GM13977 (cell line): ENCODE measurements at places on chromosomes 16 and 17.

DNA sequence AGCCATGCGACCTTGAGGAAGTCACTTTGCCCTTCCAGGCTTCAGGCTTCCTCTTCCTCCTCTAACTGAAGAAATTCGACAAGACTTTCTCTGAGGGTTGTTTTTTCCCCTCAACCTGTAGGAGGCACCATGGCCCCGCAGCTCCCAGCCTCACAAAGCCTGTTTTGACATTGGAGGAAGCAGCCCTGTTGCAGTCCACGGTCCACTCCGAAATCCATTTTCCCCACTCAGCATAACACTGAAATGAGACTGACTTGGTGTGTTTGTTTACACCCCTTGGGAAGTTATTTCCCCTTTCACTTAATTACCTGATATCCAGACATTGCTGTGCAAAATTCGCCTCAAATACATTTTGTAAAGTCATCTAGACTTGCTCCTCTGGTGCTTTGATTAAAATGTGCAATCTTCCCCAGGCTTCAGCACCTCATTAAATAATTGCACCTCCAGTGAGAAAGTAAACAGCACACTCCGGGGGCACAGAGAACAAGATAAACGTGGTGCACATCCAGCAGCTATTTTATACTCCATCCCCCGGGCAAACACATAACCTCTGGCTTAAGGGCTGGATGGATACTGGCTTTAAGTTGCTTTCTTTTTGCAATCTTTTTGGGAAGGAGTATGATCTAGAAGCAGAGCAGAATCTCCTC lies 41.4 kb upstream of the PIRT start:
- DNase-seq = no peak

- no peak for DNase-seq
Measured at GRCh38 chr17:16040710-16041251, 41.2 kb downstream of the TTC19 start.

- DNase-seq = no peak
Measured at GRCh38 chr16:88831838-88832237, 20.1 kb upstream of the APRT start.

DNA sequence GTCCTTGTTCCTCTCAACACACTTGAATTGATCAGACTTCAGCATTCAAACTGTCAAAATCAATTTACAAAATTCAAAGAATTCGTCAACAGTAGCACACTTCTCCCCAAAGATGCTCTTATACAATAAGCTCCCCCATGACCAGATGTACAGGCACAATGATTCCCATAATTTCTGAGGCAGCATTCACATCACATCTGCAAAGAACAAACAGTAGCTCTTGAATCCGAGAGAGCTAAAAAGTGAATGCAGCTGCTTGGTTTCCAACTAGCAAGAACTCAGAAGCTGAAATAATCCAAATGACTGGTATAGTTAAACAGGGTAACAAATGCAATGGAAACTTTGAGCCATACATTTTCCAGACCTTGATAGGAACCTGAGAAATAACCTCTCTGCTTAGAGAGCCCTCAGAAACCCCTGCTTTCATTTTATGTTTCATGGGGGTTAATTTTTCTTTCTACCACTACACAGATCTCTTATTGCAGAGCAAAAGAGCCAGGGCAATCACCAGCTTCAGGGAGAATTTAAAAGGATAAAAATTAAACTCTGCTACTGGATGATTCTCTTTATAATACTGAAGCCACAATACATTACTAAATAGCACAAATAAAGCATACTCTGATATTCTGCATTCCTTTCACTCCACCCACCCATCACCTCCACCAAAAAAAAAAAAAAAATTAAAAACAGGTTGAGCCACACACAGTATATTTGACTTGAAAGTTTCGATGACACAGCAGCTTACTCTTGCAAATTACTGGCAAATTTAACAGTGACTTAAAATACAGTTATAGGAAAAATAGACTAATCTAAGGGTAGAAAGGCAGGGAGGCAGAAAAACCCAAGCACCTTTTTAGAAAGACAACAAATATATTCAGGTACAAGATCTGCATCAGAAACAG lies 23.1 kb upstream of the TMEM97 start:
- DNase-seq = no peak

- no peak for DNase-seq
Measured at GRCh38 chr16:46648656-46649055, 27.5 kb upstream of the SHCBP1 start.

DNA sequence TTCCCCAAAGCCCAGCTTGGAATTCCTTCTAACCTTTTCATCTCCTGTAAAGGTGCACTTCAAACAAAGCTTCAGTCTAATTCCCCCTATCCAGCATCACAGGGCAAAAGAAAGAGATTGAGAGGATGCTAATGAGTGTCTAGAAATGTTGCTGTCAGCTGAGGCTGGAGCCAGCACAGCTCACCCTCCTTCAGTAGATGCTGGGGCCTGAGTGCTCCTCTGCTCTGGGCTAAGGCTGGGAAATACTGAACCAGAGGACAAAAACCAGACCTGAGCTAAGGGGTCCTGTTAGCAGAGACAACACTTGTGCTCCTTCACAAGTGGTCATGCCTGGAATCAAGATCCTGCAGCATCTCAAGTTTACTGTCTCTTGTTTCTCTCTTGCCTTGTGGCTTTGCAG lies 85.0 kb downstream of the CHD9NB start:
- DNase-seq = no peak

DNA sequence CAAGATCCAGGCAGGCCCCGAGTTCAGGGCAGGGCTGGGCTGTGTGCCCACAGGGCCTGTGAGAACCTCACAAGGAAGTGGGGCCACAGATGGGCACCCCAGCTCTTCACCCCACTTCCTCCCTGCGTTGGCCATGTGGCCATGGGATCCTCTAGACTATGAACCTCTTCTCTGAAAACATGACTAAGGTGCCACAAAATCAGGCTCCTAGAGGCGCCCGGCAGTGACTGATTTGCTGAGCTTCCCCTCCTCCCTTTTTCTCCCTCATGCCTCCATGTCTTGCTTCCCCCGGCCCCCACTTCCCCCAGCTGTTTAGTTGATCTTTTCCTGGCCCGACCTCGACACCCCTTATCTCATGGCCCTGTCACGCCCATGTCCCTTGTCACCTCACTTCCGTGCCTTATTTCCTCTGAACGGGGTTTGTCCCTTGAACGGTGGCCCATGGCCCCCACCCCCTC lies 87.1 kb downstream of the KCNJ12 start:
- DNase-seq = no peak

- no peak for DNase-seq
Measured at GRCh38 chr16:19784183-19784736, 66.2 kb downstream of the IQCK start.

DNA sequence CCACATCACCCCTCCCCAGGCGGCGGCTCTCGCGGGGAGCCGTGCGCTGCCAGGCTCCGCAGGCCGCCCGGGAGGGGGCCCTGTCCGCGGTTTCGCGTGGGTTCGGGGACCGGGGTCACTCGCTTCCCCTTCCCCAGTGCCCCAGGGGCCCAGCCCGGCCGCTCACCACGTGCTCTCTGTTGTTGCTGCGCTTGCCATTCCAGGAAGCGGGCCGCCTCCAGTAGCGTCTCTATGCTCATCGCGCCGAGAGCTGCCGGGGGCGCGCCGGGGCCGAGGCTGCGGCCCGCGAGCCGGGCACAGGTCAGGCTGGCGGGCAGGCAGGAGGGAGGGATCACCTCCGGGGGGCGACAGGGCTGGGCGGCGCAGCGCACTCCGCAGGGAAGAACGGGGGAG lies 390 bp downstream of the MNT start:
- peak; percentile 67 for DNase-seq

GRCh38 chr17:60371818-60372510 lies 20.0 kb downstream of the USP32 start:
- no peak for DNase-seq

DNA sequence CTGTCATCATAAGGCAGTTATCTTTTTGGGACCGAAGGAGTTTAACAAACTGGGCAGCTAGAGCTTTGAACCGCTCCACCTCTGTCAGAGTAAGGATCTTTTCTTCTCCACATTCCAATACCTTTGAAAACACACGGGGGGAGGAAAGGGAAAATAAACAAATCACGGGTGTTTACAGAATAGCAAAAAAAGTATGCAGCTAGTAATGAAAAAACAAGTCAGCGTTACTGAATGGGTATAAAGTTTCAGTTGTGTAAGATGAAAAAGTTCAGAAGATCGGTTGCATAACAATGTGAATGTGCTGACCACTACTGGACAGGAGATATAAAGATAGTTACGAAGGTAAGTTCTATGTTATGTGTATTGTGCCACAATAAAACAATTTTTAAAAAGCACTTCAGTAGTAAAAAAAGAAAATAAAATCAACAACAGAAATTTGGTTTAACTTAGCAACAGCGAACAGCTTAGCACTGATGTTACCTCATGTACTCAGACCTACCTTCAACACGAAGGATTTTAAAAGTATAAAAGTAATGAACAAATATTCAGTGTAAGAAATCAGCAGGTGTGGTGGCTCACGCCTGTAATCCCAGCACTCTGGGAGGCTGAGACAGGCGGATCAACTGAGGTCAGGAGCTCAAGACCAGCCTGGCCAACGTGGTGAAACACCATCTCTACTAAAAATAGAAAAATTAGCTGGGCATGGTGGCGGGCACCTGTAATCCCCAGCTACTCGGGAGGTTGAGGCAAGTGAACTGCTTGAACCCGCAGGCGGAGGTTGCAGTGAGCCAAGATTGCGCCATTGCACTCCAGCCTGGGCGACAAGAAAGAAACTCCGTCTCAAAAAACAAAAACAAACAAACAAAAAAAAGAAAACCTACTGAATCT lies 34.3 kb downstream of the MARF1 start:
- no peak for DNase-seq

DNA sequence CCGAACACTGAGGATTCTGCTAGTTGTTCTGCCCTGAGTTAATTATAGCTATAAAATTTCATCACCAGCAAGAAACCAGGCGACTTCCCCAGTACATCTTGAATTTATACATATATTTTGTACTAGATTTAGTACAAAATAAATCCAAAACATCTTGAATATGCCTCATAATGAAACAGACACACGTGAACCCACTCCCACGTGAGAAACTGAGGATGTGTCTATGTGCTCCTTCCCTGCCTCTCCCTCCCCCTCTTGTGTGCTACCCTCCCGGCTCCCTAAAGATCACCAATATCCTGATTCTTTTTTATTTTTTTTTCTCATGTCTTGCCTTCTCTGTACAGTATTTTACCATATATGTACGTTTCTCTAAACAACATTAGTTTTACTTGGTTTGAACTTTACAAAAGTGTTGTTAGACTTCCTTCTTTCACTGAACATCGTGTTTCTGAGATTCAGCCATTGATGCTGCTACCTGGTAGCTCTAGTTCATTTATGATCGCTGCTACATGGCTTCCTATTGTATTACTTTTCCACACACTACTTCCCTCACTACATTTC lies 1.1 kb upstream of the LCMT1 start:
- no peak for DNase-seq

- DNase-seq = no peak
Measured at GRCh38 chr16:88318051-88318450, 64.7 kb upstream of the ZNF469 start.

- DNase-seq = peak; percentile 45
Measured at GRCh38 chr17:17119533-17119932, 77.3 kb downstream of the MPRIP start.

- no peak for DNase-seq
Measured at GRCh38 chr17:69348429-69348828, 21.5 kb upstream of the ABCA5 start.

DNA sequence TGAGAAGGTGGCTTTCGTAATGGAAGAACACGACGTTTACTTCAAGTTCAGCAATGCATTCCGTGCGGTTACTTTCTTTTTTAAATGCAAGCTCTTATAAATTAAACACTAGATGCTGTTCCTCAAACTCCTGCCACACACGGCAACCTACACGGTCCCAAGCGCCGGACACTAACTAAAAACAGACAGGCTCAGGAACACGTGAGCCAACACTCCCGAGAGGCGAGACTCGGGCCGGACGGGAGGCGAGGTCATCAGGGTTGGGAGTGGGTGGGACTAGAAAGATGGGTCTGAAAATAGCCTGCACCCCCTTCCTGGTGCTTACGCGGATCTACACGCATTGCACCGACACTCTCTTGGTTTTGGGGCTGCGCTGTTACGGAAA lies 6.4 kb downstream of the CLCN7 start:
- no peak for DNase-seq

- no peak for DNase-seq
Measured at GRCh38 chr16:60061396-60061795, 1327.3 kb upstream of the GOT2 start.

DNA sequence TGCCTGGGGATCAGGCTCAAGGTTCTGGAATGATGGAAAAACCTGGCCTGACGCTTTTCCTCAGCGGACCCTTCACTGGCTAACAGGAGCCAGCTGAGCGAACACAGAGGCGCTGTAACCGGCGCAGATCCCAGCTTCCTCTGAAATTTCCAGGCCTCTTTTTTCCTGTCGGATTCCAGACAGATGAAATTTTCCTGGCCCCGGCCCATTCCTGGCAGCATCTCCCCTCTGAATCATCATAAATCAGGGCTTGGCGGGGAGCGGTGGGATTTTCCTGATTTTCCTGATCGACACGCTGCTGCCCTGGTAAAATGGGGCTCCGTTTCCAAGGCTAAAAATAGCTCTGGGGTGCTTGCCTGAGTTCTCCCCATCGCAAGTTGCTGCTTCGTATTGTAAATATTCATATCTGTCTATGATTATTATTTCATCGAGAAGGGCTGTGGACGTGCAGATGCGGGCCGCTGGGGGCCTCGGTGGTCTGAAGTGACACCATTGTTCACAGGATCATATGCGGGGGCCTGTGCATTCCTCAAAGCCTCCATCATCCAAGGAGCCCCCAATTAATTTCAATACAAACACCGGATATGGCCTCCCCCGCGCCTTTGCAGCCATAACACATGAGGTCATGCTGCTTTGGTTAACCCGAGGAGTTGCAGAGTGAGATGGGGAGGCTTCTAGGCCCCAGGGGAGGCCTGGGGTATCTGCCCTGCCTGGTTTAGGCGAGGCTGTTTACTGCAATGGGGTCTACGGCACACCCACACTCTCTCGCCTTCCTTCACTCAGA lies 45.8 kb upstream of the ETV4 start:
- no peak for DNase-seq

DNA sequence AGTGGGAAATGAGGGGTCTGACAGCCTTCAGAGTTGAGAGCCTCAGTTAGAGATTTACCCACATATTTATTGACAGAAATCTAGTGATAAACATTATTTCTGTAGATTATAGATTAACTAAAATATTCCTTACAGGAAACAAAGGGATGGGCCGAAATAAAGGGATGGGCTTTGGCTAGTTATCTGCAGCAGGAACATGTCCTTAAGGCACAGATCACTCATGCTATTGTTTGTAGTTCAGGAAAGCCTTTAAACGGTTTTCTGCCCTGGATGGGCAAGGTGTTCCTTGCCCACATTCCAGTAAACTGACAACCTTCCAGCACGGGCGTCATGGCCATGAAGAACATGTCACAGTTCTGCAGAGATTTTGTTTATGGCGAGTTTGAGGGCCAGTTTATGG lies 154.8 kb upstream of the TOM1L1 start:
- no peak for DNase-seq
